ENCODE measurements at places on chromosomes 16 and 17.

DNA sequence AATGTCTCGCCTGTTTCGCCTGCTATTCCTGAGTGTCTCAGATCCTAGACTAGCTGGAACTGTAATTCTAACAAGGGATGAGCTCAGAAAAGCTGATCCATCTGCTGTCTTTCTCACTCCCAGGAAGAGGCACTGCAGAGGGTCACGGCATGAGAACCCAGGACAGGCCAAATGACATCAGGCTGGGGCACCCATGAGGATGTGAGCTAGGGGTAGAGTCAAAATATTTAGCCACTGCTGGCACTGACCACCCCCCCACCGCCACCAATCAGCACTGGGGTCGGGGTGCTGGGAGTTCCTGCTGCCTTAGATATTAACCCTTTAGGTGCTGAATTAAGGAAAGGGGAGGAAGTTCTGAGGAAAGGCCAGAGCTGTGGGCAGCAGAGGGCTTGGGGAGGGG lies 112.4 kb downstream of the IRX3 start:
- no peak for DNase-seq

DNA sequence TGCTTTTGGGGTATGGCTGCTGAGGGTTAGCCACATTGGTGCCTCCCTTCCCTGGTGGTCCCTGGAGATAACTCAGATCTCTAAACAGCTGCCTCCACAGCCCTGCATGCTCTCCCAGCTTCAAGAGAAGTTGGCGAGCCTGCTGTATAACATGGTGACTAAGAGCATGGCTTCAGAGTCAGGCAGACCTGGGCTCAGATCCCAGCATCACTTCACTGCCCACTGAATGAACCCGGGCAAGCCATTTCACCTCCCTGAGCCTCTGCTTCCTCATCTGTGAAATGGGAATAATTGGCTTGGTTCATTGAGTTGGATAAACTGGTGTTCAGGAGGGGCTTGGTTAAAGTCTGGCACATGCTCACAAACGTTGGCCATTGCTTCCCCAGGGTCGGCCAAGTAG lies 16.6 kb downstream of the KIF1C start:
- no peak for DNase-seq

DNA sequence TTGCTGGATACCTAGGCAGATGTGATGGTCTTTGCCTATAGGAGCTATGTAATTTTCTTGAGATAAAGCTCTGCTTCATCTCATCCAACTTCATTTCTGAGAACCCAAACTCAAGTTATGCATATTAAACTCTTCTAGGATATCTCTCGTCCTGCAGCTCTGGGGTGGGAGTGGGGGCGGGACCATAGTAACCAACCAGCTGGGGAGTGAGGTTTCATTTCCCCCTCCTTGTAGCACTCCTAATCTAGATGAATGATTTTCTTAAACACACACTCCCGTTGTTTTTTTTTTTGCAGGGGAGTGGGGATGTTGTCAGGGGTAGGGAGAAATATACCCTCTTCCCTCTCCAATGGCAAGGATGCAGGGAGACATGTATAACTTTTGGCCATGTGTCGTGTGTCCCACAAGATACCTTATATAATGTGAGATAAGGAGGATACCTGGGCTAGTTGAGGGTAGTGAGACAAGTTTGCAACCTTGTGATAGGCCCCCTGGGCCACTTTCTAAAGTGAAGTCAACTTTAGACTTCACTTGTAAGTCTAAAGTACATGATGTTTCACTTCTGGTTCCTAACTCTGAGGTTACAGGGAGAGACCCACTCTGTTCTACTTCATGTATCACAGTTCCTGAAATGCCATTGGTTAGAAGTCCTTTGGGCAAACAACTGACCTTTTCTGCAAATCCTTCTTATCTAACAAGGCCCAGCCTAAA lies 10.5 kb upstream of the HEATR6 start:
- DNase-seq = no peak

DNA sequence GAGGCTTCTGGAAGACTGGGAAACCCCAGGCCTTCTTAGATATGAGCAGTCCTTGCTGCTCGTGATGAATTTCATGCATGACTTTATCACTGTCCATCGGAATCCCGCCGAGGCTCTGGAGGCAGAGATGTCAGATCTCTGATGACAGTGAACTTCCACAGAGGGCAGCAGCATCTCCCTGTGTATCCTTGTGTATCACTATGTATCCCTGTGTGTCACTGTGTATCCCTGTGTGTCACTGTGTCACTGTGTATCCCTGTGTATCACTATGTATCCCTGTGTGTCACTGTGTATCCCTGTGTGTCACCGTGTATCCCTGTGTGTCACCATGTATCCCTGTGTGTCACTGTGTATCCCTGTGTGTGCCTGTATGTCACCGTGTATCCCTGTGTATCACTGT lies 160.2 kb upstream of the CHMP6 start:
- DNase-seq = no peak

DNA sequence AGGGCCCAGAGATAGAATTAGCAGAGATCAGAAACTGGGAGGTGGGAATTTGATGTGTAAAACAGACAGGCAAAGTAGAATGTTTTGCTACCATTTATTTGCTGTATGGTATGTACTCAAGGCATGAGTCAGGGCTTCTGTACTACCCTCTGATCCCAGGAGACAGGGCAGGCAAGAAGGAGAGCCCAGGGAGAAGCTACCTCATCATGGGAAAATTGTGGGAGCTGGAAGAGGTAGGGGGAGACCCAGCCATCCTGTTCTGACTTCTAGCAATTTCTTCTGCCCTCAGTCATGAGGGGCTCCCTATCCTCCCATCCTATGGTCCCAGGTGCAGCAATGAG lies 1.7 kb upstream of the PIGS start:
- DNase-seq = no peak

DNA sequence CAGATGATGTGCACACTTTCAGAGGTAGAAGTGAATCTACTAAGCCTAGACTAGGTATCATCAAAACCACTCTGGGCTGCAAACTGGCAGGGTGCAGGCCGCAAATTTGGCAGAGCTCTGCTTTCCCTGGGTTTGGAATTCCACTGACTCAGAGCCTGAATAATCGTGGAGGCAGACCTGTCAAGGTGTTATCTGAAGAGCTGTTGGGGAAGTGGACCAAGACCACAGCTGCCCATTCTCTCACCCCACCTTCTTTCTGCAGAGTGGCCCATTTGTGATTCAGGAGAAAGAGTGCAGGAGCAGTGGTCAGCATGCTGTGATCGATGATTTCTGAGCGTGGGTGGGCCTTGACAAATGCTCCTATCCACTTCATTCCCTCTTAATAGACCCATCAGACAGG lies 45.8 kb upstream of the CBLN1 start:
- DNase-seq = no peak

DNA sequence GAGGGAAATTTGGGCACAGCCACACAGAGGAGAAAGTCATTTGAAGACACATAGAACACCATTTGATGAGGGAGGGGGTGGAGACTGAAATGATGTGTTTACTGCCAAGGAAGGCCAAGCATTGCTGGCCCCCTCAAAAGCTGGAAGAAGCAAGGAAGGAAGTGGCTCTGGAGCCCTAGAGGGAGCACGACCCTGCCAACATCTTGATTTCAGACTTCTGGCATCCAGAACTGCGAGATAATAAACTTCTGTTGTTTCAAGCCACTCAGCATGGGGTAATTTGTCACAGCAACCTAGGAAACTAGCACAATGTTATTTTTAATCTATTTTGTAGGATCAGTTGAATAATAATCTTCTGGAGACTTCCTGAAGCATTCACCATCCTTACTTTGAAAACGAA lies 314.8 kb upstream of the GOT2 start:
- no peak for DNase-seq

DNA sequence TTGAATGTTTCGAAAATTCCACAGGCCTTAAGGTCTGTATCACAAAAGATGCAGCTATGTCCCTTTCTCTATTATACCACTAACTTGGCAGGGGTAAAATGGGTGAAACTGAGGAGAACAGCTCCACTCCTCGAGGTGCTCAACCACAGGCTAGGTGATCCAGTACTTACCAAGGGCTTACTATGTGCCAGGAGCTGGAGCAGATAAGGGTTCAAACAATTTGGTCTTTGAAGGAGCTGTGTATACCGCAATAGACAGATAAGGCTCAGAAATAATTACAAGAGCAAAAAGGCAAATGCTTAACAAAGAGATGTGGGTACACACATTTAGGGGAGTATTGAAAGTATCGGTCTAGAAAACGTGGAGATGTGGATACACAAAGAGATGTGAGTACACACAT lies 1.5 kb downstream of the XPO6 start:
- no peak for DNase-seq

GRCh38 chr16:2178321-2179106 lies 17.9 kb downstream of the CASKIN1 start:
- peak; percentile 17 for DNase-seq

DNA sequence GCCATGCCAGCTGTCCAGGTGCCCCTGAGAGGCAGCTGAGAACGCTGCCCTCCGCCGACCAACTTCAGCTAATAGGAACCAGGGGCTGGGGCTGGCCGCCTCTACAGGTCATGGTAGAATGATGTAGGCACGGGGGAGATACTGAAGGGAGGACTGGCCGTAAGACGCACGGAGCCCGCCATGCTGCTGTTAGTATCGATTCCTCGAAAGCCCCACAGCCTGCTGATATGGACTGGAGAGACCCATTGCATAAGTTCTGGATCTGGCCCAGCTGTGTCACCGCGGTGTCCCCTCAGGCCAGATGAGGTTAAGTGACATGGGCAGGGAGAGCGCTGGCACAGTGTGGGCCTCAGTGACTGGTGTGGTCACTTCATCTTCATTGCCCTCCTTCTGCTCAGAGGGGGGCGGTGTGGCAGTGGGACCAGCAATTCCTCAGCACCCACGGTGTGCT lies 75.6 kb downstream of the AMFR start:
- DNase-seq = no peak

DNA sequence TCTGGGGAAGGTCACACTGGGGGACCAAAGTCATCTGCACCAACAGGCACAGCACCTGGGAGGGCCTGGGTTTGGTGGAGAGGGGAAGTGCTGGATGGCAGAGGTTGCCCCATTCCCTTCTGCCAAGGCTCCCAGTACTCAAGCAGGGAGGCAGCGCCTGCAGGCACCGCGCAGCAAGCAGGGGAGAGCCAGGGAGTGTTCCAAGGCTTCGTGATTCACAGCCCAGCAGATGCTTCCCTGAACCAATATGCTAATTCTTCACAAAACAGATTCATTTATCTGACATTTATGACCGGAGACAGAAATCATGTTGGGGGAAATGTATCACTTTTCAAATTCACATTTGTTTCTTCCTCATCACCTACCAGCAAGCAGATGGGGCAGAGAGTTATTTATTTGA lies 13.4 kb upstream of the CDH5 start:
- DNase-seq = no peak

- DNase-seq = no peak
These were observed 77.1 kb downstream of the ELAC2 start for GRCh38 chr17:12940699-12941098.
